ENCODE measurements at places on chromosomes 3 and 15.
A peak's percentile ranks its signal among the peaks of the same experiment; 100 is the strongest.

GRCh38 chr3:40456940-40457823, at the start of gene RPL14:
TSS of gene RPL14 (plus strand) at chr3:40457339. CDS start at chr3:40457472, 133 bp downstream.
- DNase-seq = peak; percentile 94

DNA sequence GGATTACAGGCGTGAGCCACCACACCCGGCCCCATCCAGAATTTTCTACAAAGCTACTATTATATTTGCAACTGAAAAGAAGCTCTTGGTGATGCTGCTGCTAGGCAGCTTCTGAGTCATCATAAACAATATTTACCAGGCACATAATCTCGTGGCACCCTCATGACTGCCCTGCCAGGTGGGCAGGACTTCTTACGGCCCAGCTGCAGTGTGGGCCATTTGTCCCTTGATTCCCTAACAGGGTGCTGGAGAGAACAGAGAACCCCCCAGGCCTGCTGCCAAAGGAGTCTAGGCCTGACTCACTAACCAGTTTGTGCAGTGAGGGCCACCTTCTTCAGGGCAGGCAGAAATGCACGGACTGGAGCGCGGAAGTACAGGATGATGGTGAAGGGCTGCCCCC, 4.9 kb downstream of the EPB42 start:
- no peak for DNase-seq

DNA sequence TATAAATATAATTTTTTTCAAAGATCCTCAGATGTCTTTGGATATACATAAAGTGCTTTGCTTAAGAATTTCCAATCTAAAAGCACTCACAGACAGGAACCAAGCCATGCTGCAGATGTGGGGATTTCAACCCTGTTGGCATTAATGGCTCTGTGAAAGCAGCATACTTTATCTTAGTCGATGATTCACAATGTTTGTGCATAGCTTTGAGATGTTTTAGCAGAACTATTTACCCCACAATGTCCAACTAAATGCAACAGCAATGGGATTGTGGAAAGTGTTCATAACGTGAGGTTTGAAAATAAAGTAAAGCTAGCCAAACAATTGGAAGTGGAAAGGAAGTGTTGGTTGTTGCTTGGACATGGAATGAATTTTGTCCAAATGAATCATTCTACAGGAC, 371.4 kb downstream of the SOX2 start:
- DNase-seq = no peak

DNA sequence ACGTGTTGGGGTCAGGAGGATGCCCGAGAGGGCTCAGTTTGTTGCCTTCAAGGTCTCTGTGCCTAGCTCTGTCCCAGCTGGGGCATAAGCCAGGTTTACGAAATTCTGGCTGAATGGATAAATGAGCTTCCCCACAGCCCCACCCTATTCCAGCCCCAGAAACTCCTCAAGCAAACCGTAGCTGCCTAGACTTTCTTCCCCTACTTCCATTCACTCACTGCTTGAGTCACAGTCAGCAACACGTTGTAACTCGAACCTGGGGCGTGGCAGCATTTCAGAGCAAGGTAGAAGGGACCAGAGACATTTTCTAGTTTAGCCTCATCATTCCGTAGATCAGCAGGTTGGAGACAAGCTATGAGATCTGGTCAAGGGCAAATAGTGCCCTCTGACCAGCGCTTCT, 24.2 kb downstream of the NMNAT3 start:
- DNase-seq = no peak

DNA sequence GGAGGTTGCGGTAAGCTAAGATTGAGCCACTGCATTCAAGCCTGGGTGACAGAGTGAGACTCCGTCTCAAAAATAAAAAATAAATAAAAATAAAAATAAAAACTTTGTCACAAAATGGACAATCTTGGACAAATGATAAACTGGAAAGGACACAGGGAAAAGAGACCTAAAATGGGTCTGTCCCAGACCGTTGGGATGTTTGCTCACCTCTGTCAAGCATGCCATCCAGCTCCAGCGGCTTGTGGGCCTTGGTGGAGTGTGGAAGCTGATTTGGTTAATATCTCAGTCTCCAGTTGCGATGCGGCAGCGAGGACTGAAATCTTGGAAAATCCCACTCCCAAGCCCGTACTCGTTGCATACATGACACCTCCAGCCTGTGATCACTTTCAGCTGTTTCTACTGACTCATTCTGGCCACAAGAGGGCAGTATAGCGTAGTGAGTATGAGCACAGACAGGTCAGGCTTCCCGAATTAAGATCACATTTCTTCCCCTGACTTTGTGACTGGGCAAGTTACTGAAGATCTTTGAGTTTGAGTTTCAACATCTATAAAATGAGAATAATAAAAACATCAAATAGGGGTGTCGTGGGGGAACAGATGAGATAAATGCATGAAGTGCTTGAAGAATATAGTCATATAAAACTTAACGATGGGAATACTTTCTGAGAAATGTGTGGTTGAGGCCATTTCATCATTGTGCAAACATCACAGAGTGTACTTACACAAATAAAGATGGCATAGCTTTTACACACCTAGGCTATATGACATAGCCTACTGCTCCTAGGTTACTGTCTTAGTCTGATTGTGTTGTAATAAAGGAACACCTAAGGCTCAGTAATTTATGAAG, 19.6 kb upstream of the MOBP start:
- DNase-seq = peak; percentile 67

DNA sequence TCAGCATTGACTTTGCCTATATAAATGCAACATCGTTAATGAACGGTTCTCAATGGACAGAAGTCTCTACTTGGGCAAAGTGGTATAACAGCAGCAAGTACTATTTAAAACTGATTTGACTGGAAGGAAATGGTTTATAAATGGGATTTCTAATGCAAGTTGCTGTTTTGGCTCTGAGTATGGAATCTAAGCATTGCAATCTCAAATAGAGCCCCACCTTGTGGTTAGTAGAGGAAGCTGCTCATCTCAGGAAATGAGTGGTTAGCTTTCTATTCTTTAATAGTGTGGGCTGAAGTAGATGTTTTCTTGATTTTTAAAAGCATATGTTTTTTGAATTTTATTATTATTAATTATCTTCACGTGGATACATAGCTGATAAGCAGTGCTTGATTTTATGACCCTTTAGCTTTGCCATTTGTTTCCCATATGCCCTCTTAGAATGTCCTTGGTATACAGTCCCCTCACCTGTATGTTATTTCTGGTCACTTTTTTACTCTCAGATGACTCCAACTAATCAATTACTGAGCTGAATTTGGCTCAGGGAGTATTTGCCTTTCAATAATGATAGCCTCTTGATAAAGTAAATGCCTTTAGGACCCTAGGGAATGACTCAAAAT, 67.1 kb downstream of the OXSM start:
- DNase-seq = peak; percentile 10

DNA sequence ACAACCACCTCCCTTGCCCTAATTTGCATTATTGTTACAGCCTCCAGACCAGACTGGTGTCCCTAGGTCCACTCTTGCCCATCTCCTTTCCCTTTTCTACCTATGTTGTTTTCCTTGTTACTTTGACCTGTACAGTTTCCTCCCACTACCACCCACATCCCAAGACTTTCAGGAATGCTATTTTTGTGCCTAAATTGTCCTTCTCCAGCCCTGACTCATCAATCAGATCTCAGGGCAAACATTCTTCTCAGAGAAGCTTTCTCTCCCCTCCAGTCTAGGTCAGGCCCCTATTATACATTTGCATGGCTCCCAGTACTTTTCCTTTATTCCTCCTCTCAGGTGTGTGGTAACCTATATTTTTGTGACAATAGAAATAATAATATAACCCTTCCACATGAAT, 241.5 kb downstream of the IGSF11 start:
- DNase-seq = no peak

DNA sequence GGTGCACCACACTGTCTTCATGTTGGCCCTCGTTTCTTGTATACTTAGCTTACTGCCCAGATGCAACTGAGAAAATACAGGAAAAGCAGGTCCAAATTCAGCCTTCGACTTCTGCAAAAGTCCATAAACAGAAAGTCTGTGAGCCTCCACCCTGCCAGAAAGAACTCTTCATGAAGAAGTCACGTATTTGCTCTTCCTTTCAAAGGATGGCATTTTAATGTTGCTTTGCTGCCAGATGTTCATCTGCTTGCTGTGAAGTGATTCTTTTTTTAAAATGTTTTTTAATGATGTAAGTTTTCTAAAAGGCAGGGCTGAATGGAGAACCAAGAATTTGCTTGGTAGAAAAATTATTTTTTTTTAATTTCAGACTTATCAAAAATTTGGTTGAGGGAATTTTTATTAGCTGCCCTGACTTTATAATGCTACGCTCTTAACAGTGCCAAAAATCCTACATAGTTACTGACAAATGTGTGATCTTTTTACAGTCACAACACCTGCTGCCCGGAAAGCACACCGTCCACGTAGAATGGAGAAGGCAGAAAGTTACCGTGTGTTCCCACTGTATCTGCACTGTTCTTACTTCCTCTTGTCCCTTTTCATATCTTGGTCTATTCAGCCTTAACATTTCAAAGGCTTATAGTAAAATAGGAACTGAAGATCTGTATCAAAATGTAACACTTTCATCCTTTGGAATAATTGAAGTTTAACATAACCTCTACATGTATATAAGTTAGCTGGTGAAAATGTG, 136.3 kb downstream of the LRRC28 start:
- no peak for DNase-seq

- no peak for DNase-seq
Measured at GRCh38 chr3:122994954-122995353, 32.6 kb downstream of the SEMA5B start.

DNA sequence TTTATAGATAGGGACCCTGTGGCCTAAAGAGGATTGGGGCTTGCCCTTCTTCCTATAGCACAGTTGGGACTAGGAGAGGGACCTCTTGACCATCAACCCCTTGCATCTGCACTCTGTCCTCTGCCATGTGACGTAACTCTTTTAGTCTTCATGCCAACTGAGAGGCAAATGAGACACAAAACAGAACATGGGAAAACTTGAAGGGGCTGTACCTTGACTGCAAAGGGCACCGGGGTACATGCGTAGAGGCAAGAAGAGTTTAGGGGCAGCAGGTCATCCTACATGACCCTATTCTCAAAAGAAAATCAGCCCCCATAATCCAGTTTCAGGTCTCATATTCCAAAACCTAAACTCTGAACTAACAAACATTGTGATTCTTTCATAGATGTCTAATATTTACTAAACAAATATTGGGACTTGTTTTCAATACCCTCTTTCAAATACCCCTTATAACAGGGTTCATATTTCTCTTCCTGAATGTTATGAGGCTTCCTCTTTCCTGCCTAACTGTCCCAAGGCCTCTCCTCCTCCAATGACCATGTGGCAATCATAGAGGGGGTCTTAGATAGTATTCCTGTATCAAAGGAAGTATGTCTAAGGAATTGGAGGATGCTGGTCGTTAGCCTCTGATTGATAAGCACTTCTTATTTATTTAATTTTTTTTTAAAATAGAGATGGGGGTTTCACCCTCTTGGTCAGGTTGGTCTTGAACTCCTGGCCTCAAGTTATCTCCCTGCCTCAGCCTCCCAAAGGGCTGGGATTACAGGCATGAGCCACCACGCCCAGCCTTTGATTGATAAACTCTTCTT, 20.6 kb downstream of the ACKR2 start:
- DNase-seq = no peak

GRCh38 chr3:71495708-71496472, 87.6 kb downstream of the FOXP1 start:
- DNase-seq = no peak

GRCh38 chr3:187586226-187586625, 84.0 kb downstream of the SST start:
- DNase-seq = no peak

GRCh38 chr15:63250312-63250965, 27.0 kb upstream of the APH1B start:
- no peak for DNase-seq

DNA sequence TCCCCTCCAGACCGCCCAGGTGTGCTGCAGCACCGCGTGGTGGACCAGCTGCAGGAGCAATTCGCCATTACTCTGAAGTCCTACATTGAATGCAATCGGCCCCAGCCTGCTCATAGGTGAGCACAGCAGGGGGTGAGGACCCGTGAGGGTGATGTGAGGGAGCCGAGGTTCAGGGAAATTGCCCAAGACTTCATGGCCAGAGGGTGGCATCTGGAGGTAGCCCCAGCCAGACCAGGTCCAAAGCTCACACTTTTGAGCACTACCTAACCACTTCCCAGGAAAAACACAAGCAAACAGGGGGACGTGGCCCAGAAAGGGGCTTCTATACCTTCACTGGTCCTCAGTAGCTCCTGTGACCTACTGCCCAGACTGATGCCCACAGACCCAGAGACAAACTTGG, 33.8 kb downstream of the NR1I2 start:
- DNase-seq = no peak

DNA sequence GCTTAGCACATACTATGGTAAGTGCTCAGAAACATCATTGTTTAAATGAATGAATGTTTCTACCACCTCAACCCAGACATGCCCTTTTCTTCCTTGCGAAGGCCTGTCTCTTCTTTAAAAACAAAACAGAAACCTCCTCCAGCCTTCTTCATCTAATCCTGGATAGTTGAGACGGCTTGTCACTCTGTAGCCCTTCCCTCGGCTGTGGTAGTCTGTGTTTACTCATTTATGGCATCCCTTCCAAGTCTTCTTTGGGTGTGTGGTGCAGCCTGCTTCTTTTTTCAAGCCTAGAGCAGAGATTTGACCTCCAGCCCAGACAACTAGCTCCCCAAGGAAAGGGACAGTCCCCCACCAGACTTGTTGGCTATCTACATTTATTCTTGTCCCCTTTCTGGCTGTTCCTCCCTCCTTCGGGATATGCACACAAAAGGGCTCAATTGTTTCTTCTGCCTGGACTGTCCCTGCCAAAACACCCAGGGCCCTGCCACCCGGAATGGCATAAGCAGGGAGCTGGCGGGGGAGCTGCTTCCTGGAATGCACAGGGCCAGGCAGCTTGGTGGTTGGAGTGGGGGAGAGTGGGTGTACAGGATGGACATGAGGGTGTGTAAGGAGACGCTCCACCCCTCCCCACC, 67.8 kb downstream of the ITGA11 start:
- no peak for DNase-seq

DNA sequence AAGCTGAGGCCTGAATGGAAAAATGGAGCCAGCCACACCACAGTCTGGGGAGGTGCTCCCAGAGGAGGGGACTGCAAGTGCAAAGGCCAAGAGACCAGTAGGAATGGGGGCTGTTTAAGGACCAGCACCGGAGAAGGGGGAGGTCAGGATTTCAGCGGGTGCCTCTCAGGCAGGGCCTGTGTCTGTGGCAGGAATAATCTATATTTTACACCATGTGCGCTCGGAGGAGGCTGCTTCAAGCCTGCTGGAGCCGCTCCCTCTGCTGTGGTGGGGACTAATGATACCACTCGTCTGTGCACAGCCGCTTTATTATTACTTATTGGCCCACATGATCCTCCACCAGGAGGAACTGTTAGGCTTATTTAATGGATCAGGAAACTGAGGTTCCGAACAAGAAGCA, 45.3 kb downstream of the TPRA1 start:
- DNase-seq = no peak

Data from effector memory CD8-positive, alpha-beta T cell (primary cell).